ENCODE measurements at places on chromosomes 2 and 18.

- peak; percentile 81 for DNase-seq
These were observed 276.3 kb downstream of the TSN start for GRCh38 chr2:122031544-122032263.

DNA sequence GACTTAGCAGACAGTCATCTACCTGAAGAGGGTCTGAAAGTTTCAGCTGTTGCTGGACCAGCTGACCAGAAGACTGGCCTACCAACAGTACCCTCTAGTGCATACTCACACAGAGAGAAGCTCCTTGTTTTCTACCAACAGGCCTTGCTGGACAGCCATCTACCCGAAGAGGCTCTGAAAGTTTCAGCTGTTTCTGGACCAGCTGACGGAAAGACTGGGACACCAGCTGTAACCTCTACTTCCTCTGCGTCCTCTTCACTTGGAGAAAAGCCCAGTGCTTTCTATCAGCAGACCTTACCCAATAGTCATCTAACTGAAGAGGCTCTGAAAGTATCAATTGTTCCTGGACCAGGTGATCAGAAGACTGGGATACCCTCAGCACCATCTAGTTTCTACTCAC, 63.2 kb downstream of the ALMS1 start:
- DNase-seq, result no peak

GRCh38 chr2:16821692-16822091, 156.1 kb upstream of the CYRIA start:
- DNase-seq, result no peak

- DNase-seq, result no peak
These were observed 394.4 kb downstream of the FIGN start for GRCh38 chr2:163341426-163341825.

DNA sequence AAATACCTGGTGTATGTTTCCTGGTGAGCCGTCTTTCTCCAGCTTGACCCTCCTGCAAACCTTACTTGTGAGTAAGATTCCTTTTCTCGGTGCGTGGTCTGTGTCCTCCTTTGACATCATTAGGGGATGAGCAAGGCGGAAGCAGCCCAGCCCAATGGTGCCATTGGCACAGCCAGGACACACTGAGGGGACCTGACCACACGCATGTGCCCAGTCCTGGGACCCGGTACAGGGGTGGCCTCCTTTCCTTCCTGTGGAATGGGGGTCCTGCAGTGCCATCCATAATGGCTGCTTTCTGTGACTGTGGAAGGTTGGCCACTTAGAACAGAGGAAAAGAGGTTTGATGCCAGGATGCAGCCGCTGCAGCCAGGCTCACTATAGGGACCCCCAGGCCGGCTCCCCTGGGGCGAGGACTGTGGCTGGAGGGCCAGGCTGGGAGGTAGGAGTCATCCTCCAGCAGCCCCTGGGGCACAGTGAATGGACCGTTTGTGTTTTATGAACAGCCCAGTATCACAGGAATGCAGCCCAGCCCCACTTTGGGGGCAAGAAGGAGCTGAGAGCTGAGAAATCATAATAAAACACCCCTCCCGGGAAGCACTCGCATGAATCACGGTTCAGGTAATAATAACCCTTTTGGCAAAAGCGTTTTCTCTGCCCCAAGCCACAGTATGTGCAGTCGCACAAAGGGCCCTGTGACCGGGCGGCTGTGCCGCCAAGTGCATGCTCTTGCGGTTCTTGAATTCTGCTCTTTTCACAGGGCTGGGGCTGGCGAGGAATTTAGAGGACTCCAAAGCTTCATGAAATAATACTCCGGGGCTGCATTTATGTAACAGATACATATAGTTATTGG, 73.2 kb downstream of the ASB1 start:
- DNase-seq, result no peak

DNA sequence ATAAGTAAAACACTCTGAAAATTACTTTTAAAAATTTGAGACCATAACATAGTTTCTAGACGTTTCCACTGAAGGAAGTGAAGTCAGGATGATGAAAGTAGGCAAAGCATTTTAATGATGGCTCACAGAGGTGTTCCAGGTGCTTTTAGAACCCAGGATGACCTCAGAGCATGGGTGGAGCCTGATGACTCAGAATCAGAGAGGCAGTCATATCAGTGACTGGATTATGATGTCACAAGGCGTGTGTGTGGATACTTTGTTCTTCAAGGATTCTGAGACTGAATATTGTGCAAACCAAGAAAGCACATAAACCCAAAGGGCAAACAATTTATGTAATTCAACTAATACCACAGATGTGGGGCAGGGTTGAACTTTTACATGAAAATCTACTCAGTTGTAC, 208.0 kb upstream of the FBXO11 start:
- peak; percentile 21 for DNase-seq

DNA sequence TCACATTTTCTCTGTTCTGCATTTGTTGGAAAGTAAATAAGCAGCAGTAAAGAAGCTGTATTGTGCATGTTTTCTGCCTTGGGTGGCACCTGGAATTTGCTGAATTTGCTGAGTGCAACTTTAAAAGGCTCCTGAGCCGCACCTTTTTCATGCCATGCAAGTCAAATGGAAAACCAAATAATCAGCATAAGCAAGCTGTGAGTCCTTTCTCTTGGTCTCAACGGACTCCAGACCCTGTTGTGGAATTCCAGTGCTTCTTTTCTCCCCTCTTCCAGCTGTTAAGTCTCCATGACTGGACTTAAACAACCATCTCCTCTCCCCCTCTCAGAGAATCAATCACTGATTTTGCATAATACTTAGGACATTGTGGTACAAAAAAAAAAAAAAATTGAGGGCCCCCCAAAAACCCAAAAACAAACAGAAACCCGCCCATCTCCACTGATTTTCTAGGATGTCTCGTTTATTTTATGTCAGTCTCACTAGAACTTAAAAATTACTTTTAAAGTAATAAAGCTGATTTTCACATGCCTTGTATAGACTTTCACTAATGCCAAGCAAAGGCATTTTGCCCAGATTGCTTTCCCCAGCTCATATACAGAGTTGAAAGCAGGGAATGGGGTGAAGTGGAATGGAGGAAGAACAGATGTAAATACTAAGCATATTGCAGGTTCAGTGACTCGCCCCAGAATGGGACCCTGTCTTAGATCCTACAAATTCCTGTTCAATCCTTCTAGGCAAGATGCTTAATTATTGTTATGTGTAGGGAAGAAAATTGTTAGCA, 5.1 kb upstream of the CETN1 start:
- DNase-seq, result no peak
